ENCODE measurements at places on chromosomes 7 and 10. TPM values are rescaled to one million over a fixed set of nuclear protein-coding genes. Genes with fewer than 3 reads are reported as not detected.

HHEX gene
- total RNA-seq = 19.5 TPM

HOXA11 gene
- total RNA-seq = not detected

TSPAN33 gene
- total RNA-seq = 5.1 TPM

SPRN gene
- not detected for total RNA-seq

SRRM3 gene
- not detected for total RNA-seq

PLEKHS1 gene
- 0.14 TPM for total RNA-seq

FAM25A gene
- not detected for total RNA-seq

SPDYE5 gene
- total RNA-seq = 0.09 TPM

DNA sequence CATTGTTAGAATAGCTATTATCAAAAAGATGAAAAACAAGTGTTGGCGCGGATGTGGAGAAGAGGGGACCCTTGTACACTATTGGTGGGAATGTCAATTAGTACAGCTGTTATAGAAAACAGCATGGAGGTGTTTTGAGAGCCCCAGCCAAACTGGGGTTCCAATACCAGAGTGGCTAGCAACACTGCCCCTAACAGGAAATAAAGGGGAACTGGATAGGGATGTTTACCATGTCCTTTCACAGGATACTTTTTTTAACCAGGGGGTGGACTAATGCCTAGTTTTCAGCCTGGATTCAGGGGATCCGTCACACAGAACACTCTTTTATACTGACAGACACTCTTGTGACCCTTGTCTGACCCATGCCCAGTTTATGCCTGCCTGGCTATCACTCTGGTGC lies 6.9 kb upstream of the GSTK1 start:
- H3K4me3 ChIP-seq = no peak overlapping the region
- H3K27me3 ChIP-seq = no peaks in the 10 kb centered on the region
- peak overlapping the region; percentile 13 for H3K27ac ChIP-seq
- peaks cover 7% of the 10 kb centered on the region for H3K4me1 ChIP-seq
- H3K36me3 ChIP-seq = no peaks in the 10 kb centered on the region

- no peak overlapping the region for H3K27ac ChIP-seq
- no peak for DNase-seq
- peaks cover 30% of the 10 kb centered on the region for H3K36me3 ChIP-seq
- H3K27me3 ChIP-seq = no peaks in the 10 kb centered on the region
Observed at GRCh38 chr10:42830237-42830636, 47.6 kb downstream of the BMS1 start.

GRCh38 chr7:130152493-130153210 lies 52.6 kb downstream of the TMEM209 start:
- H3K4me3 ChIP-seq = no peak overlapping the region
- no peak for DNase-seq
- peaks cover 25% of the 10 kb centered on the region for H3K4me1 ChIP-seq
- H3K27me3 ChIP-seq = peaks cover 7% of the 10 kb centered on the region
- H3K27ac ChIP-seq = peak overlapping the region; percentile 49
- H3K36me3 ChIP-seq = no peaks in the 10 kb centered on the region

DNA sequence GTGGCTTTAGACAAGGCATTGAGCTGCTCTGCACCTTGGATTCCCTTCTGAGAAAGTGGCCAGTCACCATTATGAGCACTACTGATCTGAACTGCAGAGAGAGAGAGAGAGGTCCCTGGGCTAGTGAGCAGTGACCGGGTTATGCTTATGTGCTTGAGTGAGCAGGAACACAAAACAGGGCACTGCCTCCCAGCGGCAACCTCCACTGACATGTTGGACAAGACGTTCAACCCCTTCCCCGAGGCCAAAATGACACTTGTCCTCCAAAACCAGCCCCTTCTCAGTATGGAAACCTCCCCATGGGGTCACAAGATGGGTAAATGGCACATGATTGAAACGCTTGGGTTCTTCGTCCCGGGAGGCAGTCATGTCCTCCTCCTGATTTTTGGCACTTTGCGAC lies 339.4 kb upstream of the ZMIZ1 start:
- H3K36me3 ChIP-seq = no peaks in the 10 kb centered on the region
- no peaks in the 10 kb centered on the region for H3K27me3 ChIP-seq
- DNase-seq = no peak
- H3K27ac ChIP-seq = no peak overlapping the region

DNA sequence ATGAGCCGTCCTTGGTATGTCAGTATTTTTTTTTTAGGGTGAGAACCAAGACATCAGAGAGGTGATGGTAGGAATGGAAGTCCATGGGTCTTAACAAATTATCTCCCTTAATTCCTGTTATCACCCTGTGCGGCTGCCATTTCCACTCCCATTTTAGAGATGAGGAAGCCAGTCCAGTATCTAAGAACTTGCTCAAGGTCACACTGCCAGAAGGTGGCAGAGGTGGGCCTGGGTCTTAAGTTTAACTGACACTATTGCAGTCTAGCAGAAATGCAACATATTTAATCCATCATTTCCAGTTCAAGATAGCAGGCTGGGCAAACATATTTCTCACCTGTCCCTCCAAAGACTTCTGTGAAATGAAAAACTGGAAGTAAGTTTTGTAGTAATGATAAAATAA lies 108.3 kb downstream of the GLI3 start:
- DNase-seq = no peak
- H3K27ac ChIP-seq = no peak overlapping the region
- peaks cover 10% of the 10 kb centered on the region for H3K4me1 ChIP-seq

DNA sequence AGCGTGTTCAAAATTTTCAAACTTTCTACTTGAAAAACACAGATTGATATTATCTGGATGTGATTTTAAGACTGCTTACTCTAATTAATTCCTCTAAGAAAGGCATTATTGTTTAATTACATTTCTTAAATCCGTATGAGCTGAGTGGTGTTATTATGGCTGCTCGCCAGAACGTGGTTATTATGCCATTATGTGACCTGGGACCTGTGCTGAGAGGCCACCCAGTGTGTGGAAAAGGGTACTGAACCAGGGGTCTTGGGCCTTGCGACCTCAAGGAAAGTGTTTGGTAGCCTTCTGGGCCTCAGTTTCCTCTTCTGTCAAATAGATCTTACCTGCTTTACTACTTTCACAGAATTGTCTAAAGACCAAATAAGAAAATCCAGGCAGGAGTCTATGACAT lies 15.4 kb downstream of the LGI1 start:
- no peaks in the 10 kb centered on the region for H3K4me1 ChIP-seq
- no peaks in the 10 kb centered on the region for H3K27me3 ChIP-seq
- DNase-seq = no peak
- no peaks in the 10 kb centered on the region for H3K36me3 ChIP-seq
- no peak overlapping the region for H3K27ac ChIP-seq

- no peak overlapping the region for H3K27ac ChIP-seq
- no peaks in the 10 kb centered on the region for H3K36me3 ChIP-seq
- DNase-seq = no peak
- H3K27me3 ChIP-seq = no peaks in the 10 kb centered on the region
- no peaks in the 10 kb centered on the region for H3K4me1 ChIP-seq
- no peak overlapping the region for H3K4me3 ChIP-seq
Observed at GRCh38 chr7:46214526-46214925, 293.5 kb upstream of the IGFBP3 start.

GRCh38 chr10:122878799-122879338 lies 512 bp downstream of the FAM24B start:
- peak overlapping the region; percentile 30 for H3K27ac ChIP-seq
- peak overlapping the region; percentile 61 for H3K4me3 ChIP-seq
- H3K36me3 ChIP-seq = no peaks in the 10 kb centered on the region
- peaks cover 11% of the 10 kb centered on the region for H3K4me1 ChIP-seq

- no peak for DNase-seq
- no peak overlapping the region for H3K4me3 ChIP-seq
- peak overlapping the region; percentile 14 for H3K27ac ChIP-seq
- H3K36me3 ChIP-seq = no peaks in the 10 kb centered on the region
- no peaks in the 10 kb centered on the region for H3K4me1 ChIP-seq
Observed at GRCh38 chr7:22672846-22673680, 53.9 kb upstream of the IL6 start.

- no peaks in the 10 kb centered on the region for H3K27me3 ChIP-seq
- H3K27ac ChIP-seq = no peak overlapping the region
- H3K4me1 ChIP-seq = no peaks in the 10 kb centered on the region
- no peaks in the 10 kb centered on the region for H3K36me3 ChIP-seq
- DNase-seq = no peak
Observed at GRCh38 chr7:99652671-99653070, 27.1 kb downstream of the CYP3A5 start.

GRCh38 chr7:2062648-2063047 lies 170.1 kb downstream of the MAD1L1 start:
- H3K27ac ChIP-seq = no peak overlapping the region
- no peak for DNase-seq
- H3K36me3 ChIP-seq = no peaks in the 10 kb centered on the region
- no peak overlapping the region for H3K4me3 ChIP-seq
- H3K27me3 ChIP-seq = no peaks in the 10 kb centered on the region

DNA sequence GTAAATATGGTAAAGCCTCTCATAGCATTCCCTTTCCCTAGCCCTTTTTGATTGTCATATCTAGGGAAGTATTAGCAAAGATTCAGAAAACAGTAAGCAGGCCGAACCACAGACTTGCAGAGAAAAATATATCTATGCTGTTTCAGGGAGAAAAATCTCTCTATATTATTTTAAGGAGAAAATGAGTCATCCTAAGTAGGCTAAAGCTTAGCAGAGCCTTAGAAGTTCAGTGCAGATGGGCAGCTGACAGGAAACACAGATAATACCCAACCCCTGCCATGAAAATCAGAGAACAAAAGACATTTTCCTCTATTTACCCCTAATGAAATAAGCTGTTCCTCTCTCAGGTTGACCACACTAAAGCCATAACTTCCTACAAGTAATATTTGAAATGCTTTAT lies 16.5 kb downstream of the C1QL3 start:
- H3K4me3 ChIP-seq = no peak overlapping the region
- H3K4me1 ChIP-seq = no peaks in the 10 kb centered on the region
- no peak overlapping the region for H3K27ac ChIP-seq
- no peaks in the 10 kb centered on the region for H3K27me3 ChIP-seq
- DNase-seq = no peak

DNA sequence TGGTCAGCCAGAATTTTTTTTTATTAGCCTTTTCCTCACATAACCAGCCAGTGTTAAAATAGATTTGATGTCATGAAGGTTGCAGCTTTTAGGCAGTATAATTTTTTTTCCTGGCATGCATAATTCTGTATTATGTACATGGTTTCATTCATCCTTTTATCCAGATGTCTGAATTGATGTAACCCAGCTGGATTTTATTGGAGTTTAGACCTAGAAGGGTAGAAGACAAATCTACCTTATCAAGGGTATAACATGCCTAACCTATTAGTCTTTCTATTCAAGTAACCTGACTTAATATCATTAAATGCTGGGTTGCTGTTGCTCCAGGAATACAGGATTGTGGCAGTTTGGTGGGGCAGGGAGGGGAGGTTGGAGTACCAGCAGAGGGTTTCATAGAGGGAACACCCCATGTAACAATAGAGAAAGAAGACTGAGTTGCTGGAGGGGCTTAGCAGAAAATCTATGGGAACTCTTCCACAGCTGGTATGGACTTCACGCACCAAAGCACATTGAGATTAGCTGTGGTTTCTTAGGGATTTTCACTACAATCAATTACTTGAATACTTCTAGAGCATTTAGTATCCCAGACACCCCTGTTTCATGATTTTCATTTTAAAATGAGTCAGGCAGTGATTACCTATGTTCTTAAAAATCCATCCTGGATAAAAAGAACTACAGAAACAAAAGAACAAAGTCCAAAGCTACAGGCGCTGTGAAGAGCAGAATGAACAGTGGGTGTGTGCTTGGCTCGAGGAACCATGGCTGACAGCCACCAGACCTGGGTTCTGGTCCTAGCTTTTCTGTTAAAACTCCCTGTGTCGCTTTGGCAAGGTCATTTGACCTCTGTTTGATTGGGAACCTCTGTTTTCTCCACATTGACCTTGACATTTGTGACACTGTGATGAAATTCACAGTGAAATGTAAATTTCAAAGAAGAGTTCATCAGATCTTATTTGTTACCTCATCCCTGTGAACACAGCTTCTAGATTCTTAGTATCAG lies 93.5 kb downstream of the CREM start:
- H3K36me3 ChIP-seq = no peaks in the 10 kb centered on the region
- peaks cover 34% of the 10 kb centered on the region for H3K4me1 ChIP-seq
- DNase-seq = no peak
- H3K4me3 ChIP-seq = no peak overlapping the region
- H3K27ac ChIP-seq = no peak overlapping the region

DNA sequence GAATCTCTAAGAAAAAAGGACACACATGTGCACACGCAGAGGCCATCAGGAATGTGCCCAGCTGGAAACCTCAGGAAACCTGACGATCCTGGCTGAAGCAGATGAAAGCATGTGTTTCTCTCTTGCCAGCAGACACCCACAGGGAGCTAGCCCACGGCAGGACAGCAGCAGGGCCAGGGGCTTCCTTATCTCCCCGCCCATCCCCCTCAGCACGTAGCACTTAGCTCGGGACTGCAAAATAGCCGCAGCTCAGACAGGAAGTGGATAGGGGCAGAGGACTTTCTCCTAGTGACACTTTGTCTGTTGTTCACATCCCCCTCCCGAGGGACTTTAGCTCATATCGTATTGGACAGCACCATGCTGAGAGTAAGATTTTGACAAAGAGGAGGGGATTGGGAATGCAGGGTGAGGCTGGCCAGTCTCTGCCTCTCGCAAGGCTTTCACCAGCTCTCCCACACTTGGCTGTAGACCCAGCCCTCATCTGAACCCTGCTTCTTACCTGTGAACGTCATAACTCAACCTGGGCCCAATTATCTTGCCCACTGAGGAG lies 63.8 kb downstream of the MKI67 start:
- peak overlapping the region; percentile 1 for H3K4me3 ChIP-seq
- peak overlapping the region; percentile 86 for H3K27ac ChIP-seq
- peak; percentile 37 for DNase-seq
- H3K4me1 ChIP-seq = peaks cover 85% of the 10 kb centered on the region
